ENCODE measurements at places on chromosomes 1 and 21.

DNA sequence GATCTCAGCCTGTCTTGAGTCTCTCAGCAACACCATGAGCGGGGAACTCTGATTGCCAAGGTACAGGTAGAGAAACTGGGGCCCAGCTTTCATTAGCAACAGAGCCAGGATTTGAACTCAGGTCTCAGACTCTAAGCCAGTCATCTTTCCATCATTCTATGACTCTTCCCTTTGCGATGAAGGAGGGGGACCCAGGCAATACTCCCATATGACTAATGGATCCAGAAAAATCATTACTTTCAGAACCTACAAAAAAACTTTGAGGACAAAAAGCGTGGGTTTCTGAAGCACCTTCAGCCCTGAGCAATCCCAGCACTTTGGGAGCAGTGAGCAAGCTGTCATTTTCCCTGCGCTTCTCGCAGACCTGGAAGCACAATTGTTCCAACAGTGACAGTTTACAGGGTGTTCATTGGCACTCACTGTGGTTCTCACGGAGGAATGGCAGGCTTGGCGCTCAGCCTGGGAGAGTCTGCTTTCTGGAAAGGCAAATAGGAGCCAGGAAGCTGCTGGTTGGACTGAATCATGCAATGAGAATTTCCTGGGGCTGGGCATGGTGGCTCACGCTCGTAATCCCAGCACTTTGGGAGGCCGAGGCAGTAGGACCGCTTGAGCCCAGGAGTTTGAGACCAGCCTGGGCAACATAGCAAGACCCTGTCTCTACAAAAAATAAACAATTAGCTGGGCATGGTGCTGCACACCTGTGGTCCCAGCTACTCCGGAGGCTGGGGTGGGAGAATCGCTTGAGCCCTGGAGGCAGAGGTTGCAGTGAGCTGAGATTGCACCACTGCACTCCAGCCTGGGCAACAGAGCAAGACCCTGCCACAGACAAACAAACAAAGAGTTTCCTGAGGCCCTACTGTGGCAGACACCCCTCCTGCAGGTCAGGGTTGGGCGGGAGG lies 40.1 kb downstream of the SLC2A7 start:
- DNase-seq: no peak

DNA sequence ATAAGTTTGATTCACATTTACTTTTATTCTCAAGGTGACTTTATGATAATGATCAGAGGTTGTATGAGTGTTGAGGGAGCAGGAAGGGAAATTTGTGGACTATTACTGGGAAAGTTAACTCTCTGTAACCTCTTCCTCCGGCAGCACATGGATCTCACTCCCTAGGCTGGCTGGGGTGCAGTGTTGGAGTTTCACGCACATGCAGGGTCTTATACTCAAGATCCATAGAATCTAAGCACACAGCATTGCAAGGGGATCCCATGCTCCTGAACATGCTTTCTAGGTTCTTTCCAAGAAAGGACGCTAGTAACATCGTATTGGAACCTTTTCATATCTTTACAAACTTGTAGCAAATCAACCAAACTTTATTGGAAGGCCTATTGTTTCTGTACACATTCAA lies 757.6 kb upstream of the TPTE start:
- no peak for DNase-seq

GRCh38 chr1:1088801-1089680 lies 14.9 kb upstream of the RNF223 start:
- DNase-seq: no peak

DNA sequence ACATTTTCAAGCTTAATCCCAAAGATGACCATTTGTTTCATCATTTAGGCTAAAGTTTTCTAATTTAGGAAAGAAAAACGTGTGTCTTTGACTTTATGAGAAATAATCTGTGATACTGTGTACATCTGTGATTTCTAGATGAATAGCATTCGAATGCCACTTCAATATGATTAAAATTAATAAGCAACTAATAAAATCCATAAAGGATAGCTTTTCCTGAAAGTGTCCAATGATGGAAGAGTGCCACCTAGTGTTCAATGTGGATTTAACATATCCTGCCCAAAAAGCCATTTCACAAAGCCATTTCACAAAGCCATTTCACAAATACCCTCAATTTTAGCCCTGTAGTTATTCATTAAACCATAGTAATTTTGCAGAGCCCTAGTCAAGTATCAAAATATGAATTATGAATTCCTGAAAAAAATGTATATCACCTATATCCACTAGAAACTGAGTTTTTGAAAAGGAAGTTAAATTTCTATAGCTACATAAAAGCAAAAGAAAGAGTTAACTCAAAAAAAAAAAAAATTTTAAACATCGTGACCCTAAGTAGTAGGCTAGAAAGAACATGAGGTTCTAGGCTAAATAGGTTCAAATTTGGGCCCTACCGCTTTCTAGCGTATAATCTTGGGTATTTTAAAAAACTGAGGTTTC lies 19.1 kb downstream of the NME7 start:
- no peak for DNase-seq

DNA sequence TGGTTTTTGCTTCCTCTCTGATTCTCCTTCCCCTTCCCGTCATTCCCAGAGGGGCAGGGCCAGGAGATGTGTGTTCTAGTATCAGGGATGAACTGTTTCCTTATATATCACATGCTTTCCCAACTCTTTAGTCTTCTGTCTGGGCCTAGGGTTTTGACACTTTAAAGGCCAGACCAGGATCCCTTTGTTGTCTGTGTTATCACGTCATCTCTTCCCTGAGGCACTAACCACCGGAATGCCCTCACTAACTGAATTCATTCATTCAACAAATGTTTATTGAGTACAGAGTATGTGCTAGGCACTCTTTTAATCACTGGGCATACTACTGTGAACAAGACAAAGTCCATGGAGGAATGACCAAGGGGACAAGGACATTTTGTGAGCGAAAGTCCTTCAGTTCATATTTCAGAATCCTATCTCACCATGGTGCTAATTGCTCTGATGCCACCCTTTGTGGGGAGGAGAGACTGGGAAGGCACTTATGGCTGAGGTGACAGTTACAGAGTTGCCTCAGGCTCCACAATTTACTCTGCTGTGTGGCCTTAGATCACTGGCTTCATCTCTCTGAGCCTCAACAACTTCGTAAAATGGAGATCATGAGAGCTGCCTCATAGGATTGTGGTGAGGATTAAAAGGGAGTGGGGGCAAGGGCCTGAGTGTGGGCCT lies 12.0 kb upstream of the ZNF362 start:
- no peak for DNase-seq

GRCh38 chr1:186073697-186074096 lies 301.4 kb downstream of the TPR start:
- no peak for DNase-seq

- no peak for DNase-seq
Measured at GRCh38 chr1:179888071-179888470, 6.0 kb downstream of the TOR1AIP1 start.

GRCh38 chr1:36160949-36161485 lies 5.1 kb downstream of the MAP7D1 start:
- peak; percentile 50 for DNase-seq

GRCh38 chr1:115908565-115909274 lies 67.6 kb upstream of the SLC22A15 start:
- DNase-seq: no peak

- DNase-seq: no peak
Measured at GRCh38 chr1:10438677-10439163, 8.5 kb downstream of the CENPS start.

- no peak for DNase-seq
Measured at GRCh38 chr21:42790520-42791065, 88.7 kb downstream of the WDR4 start.

DNA sequence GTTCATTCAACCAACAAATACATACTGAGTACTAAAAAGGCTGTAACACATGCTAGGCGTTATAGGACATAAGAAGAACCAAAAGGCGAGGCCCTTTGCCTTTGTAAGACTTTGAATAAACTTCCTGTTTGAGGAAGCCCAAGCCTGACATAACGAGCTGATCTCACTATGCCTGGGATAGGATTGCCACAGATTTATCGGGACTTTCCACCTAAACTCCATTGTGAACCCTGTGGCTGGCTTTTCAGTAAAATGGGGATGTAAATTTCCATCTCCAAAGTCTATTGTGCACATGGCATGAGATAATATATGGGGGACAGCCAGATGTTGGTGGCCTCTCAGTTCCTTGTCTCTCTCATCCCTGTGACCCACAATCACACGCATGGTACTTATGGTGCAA lies 41.9 kb downstream of the LMO4 start:
- no peak for DNase-seq

DNA sequence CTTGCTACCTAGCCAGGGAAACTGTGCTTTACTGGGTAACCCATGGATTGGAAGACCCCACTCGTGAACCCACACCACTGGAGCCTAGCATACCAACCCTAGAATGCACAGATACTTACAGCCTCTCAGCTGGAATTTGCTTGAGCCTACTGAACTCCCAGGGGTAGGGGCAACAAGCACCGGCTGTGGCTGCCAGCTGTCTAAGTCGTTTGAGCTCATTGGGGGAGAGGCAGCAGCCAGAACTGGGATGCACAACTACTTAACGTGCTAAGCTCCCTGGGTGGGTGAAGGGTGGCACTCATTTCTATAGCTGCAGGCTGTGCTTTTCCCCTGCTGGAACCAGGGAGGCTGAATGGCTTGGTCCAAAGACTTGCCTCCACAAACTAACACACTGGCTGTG lies 212.4 kb downstream of the ZNF648 start:
- DNase-seq: no peak

GRCh38 chr1:204696606-204697005 lies 11.1 kb upstream of the LRRN2 start:
- no peak for DNase-seq

GRCh38 chr1:57797084-57797483 lies 373.2 kb upstream of the DAB1 start:
- DNase-seq: no peak

DNA sequence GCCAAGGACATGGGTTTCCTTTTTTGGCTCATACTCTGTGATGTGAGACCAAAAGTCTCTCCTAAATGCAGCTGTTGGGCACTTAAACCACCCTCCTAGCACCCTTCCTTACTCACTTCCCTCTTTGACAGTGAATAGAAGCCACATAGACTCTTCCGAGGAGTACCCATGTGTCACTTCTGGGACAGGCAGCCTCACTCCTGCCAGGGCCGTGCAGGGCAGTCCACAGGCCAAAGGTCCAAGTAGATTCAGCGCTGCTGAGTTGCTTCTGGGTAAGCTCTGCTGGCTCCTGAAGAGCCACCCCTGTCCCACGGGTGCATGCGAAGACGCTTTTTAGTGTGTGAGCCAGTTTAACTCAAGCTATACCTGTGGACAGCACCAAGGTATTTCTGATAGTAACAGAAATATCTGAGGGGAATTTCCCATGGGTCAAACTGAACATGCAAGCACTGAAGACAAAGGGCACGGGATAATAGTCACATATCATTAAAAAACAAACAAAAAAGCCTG lies 36.8 kb upstream of the BMP8B start:
- DNase-seq: no peak

DNA sequence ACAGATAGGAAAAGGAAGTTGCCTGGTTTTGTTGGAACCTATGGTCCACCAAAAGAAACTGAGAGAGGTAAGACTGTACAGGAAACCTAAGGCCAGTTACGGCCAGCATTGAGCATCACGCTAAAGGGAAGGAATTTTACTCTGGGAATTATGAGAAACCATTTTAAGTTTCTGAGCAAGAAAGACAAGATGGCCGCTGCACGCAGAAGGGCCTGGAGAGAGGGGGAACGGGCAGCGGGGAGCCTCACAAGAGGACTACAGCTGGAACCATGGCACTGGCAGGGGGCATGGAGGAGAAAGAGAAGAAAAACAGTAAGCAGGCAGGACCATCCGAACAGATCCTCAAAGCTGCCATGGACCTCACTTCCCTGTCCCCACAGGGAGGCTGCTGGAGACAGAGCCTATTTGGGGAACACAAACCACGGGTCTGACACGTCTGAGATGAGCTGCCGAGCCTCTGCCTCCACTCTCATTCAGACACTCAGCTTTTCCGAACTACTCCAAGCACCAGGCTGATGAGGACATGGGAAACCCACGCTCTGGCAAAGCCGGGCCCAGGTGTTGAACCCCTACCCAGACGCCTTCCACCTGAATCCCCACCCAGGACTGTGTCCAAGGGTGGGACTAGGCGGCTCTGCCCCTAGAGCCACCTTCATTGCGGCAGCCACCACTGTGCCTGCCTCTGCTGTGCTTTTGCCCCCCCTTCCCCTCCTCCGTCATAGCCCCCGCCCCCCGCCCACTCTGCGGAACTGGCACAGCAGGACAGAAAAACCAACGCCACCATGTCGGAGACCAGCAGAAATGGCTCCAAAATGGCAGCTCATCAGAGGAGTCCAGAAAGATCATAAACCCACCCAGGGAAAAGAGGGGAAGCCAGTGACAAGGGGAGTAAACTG lies 69.0 kb downstream of the CD46 start:
- no peak for DNase-seq

GRCh38 chr1:22325531-22326371 lies 125.9 kb upstream of the ZBTB40 start:
- DNase-seq: no peak

DNA sequence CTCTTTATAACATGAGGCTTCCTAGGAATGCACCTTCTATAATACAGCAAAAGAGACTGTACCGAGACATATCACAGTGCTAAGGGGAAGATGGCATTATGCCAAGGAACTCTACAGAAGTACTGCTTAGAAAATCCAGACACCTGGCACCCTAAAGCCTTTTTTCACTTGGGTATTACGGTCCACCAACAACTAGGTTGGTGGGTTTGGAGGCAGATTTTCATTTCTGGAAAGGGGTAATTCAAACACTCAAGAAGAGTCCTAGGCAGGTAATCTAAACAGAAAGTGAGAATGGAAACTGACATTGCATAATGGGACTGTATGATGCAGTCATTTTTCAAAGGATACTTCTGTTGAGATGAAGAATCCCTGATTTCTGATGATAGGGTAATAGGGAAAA lies 19.6 kb downstream of the SCMH1 start:
- no peak for DNase-seq

GRCh38 chr1:23135268-23135667 lies 33.4 kb downstream of the LUZP1 start:
- DNase-seq: no peak

- no peak for DNase-seq
Measured at GRCh38 chr1:90840352-90840751, 123.2 kb upstream of the BARHL2 start.

- no peak for DNase-seq
Measured at GRCh38 chr1:145795257-145795881, 28.5 kb downstream of the RNF115 start.

DNA sequence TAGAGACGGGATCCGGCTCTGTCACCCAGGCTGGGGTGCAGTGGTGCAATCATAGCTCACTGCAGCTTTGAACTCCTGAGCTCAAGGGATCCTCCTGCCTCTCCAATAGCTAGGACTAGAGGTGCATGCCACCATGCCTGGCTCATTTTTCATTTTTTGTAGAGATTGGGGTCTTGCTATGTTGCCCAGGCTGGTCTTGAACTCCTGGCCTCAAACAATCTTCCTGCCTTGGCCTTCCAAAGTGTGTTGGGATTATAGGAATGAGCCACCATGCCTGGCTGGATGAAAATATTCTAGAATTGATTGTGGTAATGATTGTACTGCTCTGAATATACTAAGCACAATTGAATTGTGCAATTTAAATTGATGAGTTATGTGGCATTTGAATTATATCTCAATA lies 21.9 kb downstream of the ZMYM4 start:
- DNase-seq: no peak

- no peak for DNase-seq
Measured at GRCh38 chr1:115082949-115083348, 6.4 kb downstream of the TSPAN2 start.

GRCh38 chr1:88678405-88678804 lies 5.7 kb upstream of the PKN2 start:
- DNase-seq: no peak

- DNase-seq: no peak
Measured at GRCh38 chr1:172851856-172852255, 193.0 kb downstream of the FASLG start.

- DNase-seq: no peak
Measured at GRCh38 chr1:34070201-34070836, 94.7 kb downstream of the CSMD2 start.

- DNase-seq: no peak
Measured at GRCh38 chr1:196684476-196684875, 32.6 kb downstream of the CFH start.

Measured in activated naive CD4-positive, alpha-beta T cell (primary cell).